Activated CD4-positive, alpha-beta T cell treated with anti-CD3 and anti-CD28 coated beads for 36 hours (primary cell): ENCODE measurements at places on chromosomes 5 and 9.

DNA sequence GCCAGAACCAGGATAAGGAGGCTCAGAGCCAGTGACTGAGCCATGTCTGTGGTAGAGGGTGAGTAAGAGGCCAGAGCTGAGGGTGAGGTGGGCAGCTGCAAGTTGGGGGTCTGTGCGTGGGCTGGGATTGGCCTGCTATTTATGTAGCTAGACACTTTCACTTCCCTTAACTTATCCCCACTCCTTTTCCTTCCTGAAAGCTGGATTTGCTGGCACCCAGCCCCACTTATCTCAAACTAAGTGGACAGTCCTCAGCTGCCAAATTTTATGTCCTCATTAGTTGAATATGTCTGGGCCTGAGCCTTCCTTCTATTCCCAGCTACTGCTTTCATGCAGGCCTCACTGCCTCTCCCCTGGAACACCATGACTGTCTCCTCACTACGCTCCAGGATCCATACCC lies at the start of gene CCL21:
Gene CCL21, minus strand, starts transcription at position 114 of the 400 bp plus-strand sequence. Its CDS starts 70 bp downstream, at position 44.
- DNase-seq: no peak

DNA sequence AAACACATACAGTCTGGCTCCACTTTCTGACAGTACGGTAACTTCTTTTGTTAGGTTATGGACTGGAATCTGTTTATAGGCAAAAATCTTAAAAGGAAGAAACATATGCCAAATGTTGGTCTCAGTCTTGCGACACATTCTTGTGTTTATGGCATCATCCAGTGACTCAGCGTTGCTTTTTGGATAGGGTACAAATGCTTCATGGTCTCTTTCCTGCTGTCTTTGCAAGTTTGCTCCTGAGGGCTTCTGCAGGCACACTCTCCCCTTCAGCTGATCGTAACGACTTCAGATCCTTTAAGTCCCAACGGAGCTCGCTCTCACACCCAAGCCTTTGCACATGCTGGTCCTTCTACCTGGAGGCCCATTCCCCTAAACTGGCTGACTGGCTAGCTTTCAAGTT lies 23.6 kb upstream of the TNFSF8 start:
- DNase-seq: peak; percentile 41

DNA sequence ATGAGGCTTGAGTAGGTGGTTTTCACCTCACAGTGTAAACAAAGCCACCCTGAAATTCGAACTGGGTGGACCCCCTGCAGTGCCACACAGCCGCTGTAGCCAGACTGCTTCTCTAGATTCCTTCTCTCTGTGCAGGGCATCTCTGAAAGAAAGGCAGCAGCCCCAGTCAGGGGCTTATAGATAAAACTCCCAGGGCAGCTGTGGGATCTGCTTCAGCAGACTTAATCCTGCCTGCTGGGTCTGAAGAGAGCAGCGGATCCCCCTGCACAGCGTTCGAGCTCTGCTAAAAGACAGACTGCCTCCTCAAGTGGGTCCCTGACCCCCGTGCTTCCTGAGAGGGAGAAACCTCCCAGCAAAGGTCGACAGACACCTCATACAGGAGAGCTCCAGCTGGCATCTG lies 71.4 kb downstream of the CARTPT start:
- no peak for DNase-seq

DNA sequence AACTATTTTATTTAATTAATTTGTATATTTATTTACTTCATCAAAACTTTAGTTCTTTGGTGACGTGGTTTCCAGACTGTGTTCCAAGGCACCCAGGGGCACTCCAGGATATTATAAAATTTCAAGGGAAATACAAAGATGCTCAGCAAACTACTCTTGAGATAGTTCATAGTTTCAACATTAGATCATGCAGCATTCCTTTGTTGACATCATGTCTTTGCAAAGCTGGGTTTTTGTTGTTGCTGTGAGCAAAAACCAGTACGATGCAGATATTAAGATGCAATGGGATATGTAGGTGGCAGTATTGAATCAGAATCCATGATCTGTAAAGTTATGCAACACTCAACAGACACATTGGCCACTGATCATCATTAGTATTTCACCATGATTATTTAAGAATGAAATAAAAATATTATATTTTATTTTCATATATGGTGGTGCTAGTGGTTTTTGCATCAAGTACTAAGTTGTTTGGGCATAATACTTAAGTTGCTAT lies 219.7 kb downstream of the ADCY2 start:
- no peak for DNase-seq

GRCh38 chr5:33978306-33978705 lies 6.2 kb downstream of the SLC45A2 start:
- DNase-seq: no peak

GRCh38 chr5:177498013-177498787 lies 796 bp upstream of the PDLIM7 start:
- DNase-seq: peak; percentile 63

DNA sequence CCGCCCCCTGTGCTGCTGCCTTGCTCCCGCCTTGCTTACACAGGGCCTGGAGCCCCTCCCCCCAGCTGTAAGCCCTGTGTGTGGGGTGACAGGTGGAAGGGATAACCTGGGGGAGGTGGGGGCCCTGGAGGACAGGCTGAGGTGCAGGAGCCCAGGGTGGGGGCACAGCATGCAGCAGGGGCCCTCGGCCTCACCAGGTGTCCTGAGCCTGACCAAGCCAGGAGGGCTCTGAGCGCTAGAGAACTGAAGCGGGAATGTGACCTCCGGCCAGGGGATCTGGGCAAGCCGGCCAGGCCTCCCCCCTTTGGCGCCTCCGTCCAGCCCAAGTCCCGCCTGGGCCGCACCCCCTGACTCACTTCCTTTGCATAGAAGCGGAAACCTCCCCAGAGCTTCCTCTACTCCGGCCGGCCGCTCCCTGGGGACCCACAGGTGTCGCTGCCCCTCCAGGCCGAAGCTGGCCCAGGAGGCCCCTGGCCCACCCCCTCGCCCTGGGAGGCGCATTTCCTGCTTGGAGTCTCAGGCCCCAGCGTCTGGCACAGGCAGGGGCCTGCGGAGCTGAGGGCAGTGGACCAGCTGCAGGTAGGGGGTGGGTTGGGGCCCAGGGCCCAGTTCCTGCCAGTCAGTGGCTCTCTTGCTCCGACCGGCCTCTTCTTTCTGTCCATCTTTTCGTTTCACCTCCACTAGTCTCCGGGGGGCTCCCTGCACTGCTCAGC lies at the start of gene TOR4A:
Gene TOR4A, plus strand, starts transcription at position 398 of the 713 bp plus-strand sequence. CDS start 964 bp downstream, outside the sequence.
- peak; percentile 69 for DNase-seq

- no peak for DNase-seq
These were observed 174.9 kb downstream of the TTC39B start for GRCh38 chr9:15132091-15132490.

DNA sequence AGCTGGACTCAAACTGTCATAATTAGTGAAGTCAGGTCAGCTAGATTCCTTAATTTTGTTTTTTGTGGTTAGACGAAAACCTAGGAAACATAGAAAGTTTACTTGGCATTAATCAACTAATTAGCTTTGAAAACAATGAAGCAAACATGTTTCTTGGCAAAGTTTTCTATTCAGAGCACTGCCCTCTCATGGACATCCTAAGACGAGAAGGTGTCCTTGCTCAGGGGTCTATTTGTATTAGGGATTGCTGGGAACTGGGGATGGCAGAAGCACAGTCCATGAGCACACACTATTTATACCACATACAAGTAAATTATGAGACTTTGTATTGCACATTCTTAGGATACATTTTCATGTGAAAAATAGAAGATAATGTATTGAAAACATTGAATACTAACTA lies 49.7 kb downstream of the POC5 start:
- no peak for DNase-seq

GRCh38 chr9:75906531-75906930 lies 16.1 kb downstream of the PCSK5 start:
- DNase-seq: no peak

GRCh38 chr5:195401-196160 lies 4.3 kb downstream of the LRRC14B start:
- DNase-seq: no peak

DNA sequence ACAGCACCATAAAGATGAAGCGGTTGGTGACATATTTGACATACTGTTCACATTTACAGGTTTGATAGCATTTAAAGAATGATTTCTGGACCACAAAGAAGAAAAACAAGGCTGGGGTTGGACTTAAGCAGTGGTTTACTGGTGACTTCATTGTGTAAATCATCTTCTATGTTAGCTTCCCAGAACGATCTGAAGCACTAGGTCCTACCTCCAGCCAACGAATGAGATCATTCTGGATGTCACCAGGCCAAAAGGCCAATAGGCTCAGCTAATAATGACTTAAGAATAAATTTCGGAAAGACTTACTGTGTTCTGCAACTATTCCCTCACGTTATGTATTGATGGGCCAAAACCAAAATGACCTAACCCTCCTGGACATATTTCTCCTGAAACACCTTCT lies 675.3 kb upstream of the CCNG1 start:
- DNase-seq: no peak

GRCh38 chr5:154461531-154461930 lies 15.7 kb downstream of the SAP30L start:
- DNase-seq: no peak

DNA sequence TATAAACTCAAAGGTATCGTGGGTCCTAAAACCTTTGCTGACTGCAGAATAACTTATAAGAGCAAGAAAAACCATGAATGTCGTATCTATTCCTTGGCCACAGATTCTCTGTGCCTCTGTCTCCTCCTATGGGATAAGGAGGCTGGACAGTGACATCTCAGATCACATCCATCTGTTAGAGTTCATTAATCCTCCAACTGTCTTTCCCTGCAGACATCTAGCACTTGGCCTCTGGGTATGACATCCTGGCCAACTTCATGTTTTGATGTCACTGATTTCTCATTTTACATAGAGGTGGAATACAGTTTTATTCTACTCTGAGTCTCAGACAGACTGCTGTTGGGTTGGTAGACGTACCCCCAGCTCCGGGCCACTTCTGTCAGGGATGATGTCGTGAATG lies 86.2 kb downstream of the OTULIN start:
- DNase-seq: no peak

GRCh38 chr5:172266676-172267092 lies 16.9 kb downstream of the UBTD2 start:
- no peak for DNase-seq

- DNase-seq: no peak
These were observed 120.0 kb upstream of the ACOT12 start for GRCh38 chr5:81513982-81514381.

DNA sequence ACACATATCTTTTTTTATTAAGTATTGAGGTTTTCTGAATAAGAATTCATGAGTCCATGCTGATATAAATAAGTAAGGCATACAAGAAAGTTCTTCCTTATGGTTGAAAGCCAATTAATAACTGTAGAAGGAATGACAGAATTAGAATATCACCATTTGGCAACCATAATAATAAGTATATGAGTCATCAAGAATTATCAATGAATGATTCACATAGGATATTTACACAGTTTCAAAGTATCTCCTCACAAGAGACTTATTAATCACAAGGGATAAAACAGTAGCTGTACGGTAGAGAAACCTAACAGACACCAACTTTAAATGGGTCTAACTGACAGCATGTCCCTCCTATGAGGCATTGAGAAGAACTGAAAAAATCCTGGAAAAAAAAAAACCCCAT lies 161.6 kb downstream of the NR3C1 start:
- DNase-seq: no peak

GRCh38 chr5:93371893-93372292 lies 209.1 kb downstream of the NR2F1-AS1 start:
- no peak for DNase-seq

DNA sequence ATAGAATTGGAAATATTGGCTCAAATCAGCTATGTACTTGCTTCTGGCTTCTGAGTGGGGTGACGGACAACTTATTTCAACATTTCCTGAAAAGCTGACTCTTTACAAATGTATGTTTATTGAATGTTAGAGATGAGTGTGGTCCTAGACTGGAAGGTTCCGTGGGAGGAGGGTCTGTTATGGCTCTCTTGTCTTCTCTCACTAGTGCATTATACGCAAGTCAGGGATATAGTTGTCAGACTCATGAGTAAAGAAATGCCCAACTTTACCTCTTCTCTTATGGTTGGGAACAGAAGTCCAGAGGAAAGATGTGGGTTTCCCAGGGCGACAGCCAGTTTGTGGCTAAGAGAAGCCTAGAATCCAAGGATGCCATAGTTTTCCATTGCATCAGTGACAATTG lies 839.3 kb upstream of the WWC1 start:
- DNase-seq: no peak

DNA sequence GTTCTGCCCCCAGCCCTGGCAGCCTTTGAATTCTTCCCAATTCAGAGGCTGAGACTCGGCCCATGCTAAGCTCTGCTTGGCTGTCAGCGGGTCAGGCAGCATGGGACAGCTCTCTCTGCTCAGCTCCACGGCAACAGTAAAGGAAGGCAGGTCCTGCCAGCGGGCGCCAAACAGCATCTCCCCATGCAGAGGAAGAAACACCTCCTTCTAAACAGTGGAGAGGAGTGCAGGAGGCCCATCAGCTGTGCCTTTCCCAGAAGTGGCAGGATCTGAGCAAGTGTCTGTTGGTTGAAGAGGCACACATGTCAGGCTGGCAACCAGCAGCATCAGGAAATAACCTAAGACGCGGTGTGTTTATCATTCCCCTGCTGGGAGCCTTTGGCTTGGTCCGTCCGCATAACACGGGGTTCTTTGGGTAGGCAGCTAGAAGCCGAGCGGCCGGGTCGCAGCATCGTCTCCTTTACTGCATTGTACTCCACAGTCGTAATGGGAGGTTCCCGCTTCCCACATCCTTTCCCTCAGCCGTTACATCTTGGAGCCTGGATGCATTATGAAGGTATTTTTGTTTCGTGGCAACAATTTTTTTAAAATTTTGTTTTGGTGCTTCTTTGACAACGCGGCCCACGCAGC lies 42.7 kb upstream of the NCS1 start:
- DNase-seq: peak; percentile 56

DNA sequence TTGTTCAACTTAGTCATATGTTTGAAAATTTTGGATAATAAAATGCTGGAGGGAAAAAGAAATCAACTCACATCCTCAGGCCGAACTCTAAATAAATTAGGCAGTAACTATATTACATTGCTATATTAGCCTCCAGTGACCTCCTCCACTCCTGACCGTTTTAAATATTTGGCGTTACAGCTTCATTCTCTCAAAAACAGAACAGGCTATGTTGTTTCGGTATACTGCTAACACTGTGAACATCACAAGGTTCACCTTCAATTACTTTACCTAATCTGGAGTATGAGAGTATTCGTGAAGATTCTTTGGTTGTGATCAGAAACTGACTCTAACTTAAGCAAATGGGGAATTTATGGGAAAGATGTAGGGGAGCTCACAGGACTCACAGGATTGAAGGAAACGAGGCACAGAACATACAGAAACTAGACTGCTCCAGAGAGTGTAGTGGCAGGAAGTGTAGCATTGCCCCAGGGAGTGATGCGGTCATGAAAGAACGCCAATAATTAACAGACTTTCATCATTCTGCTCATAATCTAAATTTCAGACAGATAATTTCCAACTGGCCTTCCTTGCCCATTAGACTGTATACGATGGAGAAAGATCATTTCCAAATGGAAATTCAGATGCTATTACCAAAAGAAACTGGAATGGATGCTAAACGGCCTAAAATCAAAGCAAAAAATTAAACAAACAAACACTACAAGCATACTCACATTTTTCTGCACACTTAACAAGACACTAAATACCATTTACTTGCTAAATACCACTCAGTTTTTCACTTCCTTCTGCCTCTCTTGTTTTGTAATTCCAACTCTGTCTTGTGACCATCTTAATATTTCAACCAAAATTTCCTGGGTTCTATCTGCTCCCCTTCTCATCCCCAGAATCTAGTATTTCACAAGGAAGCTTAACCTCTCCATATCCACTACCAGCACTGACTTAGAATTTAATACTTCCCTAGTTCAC lies 110.1 kb upstream of the LPAR1 start:
- no peak for DNase-seq
